ENCODE measurements at places on chromosomes 4 and X.

GRCh38 chr4:8164687-8165086 lies 6.1 kb upstream of the ABLIM2 start:
- no peak for DNase-seq

DNA sequence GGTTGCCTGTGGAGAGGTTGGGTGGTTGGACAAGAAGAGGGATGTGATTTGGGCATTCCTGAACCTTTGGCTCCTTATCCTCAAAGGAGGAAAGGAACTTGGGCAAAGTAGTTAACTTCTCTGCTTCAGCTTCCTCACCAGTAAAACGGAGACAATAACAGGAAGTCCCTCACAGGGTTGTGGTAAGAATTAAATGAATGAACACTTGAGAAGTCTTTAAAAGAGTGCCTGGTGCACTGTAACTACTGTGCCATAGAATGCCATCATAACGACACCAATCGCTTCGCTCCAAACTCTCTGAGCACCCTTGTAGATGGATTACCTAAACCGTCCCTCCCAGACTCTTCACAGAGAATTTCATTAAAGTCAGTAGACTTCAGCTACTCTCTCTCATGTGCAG lies 10.5 kb downstream of the ZCCHC18 start:
- no peak for DNase-seq

DNA sequence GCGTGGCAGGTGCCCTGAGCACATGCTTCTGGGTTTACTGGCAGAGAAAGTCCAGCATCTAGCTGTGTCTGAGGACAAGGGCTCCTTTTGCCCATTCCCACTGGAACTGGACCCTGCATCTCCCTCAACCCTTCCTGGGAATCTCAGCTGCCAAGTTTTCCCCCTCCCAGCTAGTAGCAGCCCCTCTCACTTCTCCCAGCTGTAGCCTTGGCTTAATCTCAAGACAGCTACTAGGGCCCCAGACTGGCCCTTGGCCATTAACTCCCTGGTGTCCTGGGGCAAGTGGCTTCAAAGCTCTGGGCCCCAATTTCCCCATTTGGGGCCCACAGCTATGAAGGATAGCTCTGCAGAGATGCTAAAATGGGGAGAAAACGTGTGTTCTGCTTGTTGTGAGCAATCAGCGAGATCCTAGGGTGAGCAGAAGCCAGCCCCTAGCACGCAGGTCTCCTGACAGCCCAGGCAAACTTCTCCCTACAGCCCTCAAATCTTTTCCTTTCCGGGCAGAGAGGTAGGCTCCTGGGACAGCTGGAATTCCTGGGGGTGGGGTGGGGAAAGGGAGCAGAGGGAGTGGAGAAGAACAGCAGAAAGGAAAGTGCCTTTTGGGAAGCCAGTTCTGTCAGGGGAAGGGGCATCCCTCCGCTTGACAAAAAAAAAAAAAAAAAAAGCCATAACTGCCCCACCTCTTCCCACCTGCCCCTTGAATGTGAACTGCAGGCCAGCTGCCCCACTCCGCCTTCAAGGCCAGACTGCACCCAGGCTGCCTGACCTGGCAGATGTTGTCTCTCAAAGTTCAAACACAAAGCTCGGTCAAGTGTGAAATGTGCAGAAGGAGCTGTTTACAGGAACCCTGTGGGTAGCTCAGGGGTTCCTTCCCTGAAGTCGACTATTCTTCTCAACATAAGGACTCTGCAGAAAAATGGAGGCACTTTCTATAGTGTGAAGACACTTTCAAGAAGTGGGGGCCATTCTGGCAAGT lies 16.6 kb downstream of the FGD1 start:
- DNase-seq = no peak

DNA sequence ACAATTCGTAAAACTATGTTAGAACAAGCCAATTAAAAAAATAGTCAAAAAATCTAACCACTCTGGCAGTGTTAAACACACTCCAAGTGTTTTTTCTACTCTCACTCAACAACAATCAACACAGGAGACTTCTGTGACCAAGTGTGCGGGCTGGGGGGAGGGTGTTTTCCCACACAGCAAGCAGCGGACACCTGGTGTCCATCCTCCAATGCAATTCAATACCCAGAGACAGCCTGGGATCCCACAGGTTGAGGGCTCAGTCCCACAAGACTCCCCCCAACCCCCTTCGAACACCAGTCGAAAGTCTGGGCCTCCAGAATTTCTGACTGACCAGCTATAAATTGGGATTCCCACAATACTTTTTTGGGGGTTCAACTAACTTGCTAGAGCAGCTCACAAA lies 8.3 kb upstream of the PIM2 start:
- DNase-seq = no peak

- no peak for DNase-seq
Observed at GRCh38 chr4:144336633-144337032, 196.1 kb upstream of the GYPA start.

DNA sequence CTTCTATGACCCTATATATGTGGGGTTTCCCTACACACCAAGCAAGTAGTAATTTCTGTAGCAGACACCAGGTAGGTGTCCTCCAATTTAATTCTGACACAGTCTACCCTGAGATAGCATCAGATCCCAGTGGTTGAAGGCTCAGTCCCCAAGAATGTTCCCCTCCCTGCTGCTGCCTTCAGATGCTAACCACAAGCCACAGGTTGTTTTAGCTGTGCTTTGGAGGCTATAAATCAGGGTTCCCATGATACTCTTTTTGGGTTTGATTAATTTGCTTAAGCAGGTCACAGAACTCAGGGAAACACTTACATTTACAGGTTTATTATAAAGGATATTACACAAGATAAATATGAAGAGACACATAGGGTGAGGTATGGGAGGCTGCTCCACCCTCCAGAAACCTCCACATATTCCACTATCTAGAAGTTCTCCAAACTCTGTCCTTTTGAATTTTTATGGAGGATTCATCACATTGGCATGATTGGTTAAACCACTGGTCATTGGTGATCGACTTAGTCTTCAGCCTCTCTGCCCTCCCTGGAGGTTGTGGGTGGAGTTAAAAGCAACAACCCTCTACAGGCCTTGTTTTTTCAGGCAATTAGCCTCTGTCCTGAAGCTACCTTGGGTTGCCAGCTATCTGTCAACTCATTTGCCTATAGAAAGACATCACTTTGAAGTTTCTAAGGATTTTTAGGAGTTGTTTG lies 50.8 kb downstream of the GRIA2 start:
- no peak for DNase-seq

- DNase-seq = no peak
Observed at GRCh38 chr4:4831825-4832224, 27.6 kb upstream of the MSX1 start.

DNA sequence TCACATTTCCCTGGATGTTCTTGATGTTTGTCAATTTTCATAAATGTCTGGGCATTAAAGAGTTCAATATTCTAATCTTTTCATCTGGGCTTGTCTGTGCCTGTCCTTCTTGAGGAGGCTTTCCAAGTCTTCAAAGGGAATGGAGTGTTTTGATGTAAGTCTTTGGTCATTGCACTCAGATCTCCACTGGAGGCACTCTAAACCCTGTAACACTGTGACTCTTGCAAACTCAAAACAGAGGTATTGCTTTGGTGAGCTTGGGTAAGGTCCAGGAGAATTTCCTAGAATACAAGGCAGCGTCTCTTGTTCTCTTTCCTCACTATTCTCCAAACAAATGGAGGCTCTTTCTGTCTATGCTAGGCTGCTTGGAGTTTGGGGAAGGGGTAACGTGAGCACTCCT lies 1118.1 kb upstream of the PABPC4L start:
- DNase-seq = no peak

- no peak for DNase-seq
Observed at GRCh38 chrX:49618574-49618973, 19.8 kb downstream of the GAGE1 start.

GRCh38 chr4:122977103-122977502 lies 54.7 kb upstream of the NUDT6 start:
- DNase-seq = no peak
